ENCODE measurements at places on chromosomes 6 and 20. TPM values are rescaled to one million over a fixed set of nuclear protein-coding genes. Genes with fewer than 3 reads are reported as not detected.

DNA sequence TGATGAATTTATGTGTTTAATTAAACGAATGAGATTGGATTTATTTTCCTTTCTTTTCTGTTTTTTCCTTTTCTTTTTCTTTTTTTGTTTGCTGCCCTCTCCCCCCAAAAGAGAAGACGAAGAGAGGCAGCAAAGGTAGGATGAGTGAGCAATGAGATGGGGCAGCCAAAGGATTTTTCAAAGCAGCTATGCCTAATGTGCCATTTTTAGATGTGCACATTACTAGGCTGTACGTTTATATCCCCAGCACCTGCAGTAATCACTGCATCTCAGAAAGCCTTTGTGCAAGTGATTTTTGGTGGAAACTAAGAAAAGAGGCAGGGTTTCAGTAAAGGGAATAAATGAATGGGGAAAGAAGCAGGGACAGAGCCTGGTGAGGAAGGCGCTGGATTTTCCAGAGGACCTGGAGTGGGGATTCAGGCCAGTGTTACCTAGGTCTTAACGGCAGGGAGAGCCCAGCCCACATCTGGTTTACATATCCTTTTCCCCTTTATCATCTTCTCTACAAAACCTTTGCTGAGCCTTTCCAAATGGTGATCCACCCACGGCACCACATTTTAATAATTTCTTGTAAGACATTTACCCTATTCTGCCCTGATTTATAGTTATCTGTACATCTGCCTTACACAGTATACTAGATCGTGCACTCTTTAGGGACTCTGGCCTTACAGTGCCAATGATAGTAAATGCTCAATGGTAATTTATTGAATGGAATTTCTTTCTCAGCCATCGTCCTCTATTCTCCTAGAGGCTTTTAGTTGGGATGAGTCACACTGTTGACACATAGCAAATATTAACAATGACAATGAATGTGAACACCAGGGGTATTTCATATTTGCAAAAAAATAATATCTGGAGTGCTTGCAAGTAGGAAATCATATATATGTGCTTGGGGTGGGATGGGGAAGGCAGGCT, 38.3 kb upstream of the ATXN1 start:
- DNase-seq, result no peak

The BPIFB1 gene
- not detected for total RNA-seq

The CTCFL gene
- total RNA-seq, result 0.21 TPM

The GNRH2 gene
- total RNA-seq, result 0.87 TPM
